T-helper 2 cell treated with Interferon-gamma antibody and Interleukin-4, amounts not matched to agents 5 μg/mL and 100 μg/mL, for 36 hours (primary cell): ENCODE measurements at places on chromosomes 6 and 20.

DNA sequence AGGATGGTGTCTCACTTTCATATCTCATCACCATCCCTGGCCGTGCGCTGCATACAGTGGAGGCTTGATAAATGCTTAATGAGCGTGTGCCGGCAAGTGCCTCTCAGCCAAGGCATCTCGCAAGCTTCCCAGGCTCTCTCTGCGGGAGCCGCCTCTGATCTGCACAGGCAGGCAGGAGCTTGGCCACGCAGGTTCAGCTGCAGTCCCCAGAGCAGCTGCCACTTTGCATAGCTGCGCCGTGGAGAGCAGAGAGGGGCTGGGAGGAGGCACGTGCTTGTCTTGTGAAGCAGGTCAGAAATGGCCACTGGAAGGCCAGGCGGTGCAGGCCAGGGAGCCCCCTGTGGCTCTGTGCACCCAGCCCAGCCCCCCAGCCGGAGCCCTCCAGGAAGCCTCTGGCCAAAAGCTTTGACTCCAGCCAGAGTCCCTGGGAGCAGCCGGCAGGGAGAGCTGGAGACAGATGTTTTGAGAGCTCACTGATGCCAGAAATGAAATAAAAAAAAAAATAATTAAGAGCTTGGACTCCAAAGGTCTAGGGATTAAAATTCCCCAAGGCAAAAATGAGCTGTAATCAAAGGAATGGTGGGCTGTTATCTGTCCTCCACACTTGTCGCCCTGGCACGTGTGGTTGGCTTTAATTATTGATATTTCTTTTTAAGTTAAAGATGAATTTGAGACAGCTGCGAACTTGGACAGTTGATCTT lies 377.0 kb downstream of the CDH4 start:
- no peak for DNase-seq

DNA sequence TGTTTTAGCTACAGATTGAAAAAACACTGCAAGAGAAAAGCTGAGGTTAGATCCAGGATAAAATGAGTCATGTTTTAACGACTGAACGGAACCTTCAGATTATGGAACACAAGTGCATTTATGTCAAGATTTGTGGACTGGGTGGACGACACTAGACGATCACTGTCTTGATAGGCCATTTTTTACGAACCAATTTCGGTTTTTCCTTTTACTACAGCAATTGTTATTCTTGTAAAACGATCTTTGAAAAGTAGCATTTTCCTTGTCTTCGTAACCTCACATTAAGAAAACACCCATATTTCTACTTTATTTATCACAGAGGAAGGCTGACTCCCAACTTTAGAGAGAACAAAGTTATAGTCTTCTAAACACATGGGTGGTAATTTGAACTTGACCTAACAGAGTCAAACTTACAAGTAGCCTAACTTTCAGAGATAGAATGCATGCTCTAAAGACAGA lies 294.2 kb upstream of the TCF21 start:
- no peak for DNase-seq

- no peak for DNase-seq
Measured at GRCh38 chr20:58064411-58065010, 163.9 kb downstream of the ANKRD60 start.

DNA sequence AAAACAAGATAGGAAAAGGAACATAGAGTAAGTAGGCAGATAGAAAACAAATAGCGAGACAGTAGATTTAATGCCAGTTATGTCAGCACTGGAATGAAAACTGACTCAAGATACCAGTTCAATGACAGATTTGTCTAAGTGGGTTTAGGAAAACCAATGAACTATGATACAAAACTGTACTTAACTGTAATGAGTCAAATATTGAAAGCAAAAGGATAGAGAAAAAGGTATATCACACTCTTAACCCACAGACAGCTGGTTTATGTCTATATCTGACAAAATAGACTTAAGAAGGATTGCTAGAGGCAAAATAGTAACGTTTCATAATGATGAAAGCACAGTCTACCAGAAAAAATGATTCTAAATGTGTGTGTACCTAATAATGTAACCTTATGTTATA lies 38.2 kb downstream of the ATRN start:
- DNase-seq, result no peak

DNA sequence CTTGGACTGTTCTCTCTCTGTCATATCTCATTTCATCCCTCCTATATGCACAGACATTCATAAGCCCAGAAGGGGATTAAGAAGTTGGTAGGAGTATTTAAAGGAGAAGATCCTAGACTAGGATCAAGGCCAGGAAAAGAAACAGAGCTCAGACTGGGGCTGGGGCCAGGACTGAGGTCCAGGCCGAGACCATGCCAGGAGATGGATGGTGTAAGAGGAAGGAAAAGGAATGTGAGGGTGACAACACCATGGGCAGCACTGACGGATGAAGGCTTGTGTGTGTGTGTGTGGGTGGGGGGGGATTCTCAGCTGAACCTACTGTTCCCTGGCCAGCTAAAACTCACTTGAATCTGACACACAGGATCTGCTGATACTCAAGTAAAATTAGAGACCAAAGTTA lies 182.1 kb downstream of the KIF6 start:
- DNase-seq, result no peak

- DNase-seq, result peak; percentile 66
Measured at GRCh38 chr6:139135578-139136545, 982 bp downstream of the HECA start.

GRCh38 chr20:3998998-3999397 lies 16.4 kb downstream of the RNF24 start:
- no peak for DNase-seq

GRCh38 chr6:157690441-157691210 lies 132.4 kb upstream of the SNX9 start:
- no peak for DNase-seq

GRCh38 chr6:115909923-115910546 lies 150.7 kb downstream of the FRK start:
- DNase-seq, result no peak

DNA sequence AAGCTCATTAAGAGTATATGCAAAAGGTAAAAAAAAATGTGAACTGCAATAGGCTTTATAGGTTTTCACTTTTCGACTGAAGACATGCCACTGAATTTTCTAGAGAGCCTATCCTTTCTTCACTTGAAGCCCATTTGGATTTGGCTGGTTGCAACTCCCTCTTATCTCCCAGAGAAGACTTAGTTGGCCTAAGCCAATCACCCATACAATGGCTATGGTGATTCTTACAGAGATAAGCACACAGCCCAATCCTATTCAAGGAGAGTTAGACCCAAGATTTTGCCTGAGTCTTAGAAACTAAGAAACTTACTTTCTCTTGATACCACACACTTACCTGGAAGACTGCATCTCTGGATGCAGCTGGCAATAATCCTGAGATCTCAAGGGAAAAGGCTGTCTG lies 167.3 kb upstream of the PTCHD4 start:
- DNase-seq, result no peak

DNA sequence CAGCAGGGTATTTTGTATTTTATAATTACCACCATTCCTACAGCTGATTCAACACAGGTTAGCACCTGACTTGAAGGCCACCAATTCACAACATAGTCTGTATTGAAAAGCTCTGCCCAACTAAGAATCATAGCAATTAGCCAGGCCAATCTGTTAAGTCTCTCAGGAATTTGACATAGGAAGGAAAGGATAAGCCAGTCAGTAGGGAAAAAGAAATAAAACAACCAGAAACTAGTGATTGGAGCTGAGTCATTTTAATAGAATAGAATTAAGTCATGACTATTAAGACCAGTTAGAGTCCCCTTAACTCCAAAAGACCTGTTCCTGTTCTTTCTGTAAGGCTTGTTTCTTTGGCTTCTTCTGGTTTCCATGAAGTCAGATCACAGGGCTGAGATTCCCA lies 8.1 kb downstream of the RANBP9 start:
- DNase-seq, result no peak

- DNase-seq, result no peak
Measured at GRCh38 chr6:142781129-142781528, 163.8 kb downstream of the HIVEP2 start.

- no peak for DNase-seq
Measured at GRCh38 chr6:120496661-120497060, 837.6 kb downstream of the TBC1D32 start.

GRCh38 chr20:24998631-24999445 lies 6.3 kb upstream of the APMAP start:
- no peak for DNase-seq

- no peak for DNase-seq
Measured at GRCh38 chr20:10562899-10563298, 110.9 kb downstream of the JAG1 start.

DNA sequence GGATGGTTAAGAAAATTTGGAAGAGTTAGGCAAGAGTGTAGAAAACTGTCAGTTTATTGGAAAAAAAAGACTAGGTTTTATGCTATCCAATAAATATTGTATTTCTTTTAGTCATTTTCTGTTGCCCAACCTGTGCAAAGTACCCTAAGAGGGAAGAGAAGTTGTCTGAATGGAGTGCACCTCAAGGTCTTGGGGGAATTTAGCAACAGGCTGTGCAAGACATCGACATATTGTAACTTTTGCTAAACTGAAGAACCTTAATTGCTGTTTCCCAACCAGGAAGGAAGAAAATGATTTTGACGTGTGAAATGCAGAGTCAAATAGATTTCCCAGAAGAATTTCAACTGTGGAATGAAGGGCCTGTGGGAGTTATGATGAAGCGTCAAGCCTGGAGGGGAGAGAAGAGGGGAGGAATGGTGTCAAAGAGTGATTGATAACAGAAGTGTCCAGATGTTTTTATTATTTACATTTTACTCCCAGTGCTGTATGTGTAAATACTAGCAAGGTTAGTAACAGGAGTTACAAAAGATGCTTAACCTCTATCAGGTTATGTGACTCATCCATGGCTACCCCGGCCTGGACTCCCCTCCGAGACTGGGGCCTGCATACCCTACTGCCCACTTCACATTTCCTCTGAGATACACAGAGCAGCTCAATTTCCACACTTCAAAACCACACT lies 246.8 kb downstream of the MYLK4 start:
- DNase-seq, result no peak
